ENCODE measurements at places on chromosomes 13 and 19.

GRCh38 chr13:95298971-95299621 is 2.2 kb downstream of the ABCC4 start:
- DNase-seq = no peak

DNA sequence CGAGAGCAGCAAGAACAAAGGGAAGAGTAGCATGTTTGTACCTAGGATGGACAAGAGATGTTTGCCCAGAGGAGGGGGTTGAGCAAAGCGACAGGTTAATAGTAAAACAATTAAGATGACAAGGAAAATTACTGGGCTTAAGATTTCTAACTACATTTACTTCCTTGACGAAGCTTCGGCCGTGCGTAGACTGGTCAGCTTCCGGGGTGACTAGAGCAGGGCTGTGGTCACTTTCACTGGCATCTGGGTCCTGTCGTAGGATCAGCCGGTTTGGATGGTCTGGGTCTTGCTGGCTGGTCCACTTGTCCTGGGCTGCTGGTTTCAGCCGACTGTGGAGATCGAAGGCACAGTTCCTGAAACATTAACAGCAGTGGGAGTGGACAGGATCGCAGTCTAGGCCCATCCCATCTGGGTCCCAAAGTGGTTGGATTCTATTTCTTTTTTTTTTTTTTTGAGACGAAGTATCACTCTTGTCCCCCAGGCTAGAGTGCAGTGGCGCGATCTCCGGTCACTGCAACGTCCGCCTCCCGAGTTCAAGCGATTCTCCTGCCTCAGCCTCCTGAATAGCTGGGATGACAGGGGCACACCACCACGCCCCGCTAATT is 5.0 kb upstream of the BSG start:
- no peak for DNase-seq

GRCh38 chr13:110468986-110469495 is 92.5 kb downstream of the RAB20 start:
- DNase-seq = no peak

DNA sequence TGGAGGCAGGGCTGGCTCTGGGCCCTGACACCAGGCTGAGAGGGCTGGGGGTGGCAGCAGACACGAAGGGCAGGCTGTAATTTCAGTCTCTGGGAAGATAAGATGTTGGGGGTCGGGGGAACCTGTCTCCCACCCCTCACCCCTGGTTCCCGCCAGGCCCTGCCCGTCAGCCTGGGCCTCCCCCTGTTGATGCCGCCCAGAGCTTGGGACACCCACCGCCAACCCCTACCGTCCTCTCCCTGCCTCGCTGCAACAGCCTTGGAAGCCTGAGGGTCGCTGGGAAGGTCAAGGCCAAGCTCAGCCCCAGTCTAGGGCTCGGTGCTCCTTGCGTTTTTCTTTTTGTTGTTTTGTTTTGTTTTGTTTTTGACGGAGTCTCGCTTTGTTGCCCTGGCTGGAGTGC is 14.5 kb downstream of the PALM start:
- no peak for DNase-seq

DNA sequence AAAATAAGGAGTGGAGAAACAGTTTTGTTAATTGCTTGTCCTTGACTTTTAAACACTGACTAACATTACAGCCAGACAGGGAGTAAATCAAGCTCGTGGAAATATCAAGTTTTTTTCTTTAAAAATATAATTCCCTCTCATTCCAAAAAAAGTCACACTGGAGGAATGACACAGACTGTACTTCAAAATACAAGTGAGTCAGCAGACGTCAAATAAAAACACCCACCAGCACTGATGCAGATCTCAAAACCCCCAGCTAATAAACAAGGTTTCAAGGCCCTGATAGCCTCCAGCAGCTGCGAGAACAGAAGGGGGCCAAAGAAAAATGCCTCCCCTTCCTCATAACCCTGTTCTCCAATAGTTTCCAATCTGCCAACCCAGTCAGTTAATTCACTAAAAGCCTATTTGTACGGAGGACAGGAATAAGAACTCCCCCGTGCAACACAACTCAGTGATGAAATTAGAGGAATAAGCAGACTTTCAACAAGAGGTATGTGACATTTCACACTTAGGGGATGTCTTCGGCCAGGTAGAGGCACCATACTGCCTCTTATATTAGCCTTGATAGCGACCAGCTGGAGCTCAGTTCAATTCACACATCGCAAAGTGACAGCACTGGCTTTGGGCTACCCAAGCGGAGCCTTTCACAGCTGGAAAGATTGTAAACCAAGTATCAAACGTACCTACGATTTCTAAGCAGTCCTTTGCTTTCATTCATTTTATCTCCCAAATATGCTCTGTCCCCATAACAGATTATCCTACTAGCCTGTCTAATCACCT is 561.0 kb upstream of the KLF12 start:
- no peak for DNase-seq

DNA sequence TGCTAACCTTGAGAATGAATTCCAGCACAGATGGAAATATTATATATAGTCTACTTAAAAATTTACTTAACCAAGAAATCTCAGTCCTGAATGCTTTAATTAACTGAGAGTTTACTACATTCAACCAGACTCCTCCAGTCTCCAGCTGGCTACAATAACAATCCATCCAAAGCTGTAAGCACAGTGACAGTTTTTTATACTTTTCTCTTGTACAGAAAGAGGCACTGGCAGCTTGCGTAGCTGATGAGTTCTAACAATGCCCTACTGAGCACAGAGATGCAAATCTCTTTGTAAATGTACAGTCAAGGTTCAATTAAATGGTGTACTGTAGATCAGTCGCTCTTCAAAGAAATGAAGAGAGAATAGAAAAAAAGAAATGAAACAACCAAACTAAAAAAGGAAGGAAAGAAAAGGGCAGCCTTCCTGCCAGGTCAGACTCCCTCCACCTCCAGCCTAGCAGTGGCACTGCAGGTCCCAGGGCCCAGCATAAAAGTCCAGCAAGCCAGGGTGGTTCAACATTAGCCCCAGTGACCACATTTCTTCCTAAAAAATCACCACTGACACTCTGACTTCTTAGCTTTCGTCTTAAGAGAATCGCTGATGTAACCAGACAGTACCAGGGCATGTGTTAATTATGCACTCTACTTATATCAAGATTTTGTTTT is 88.4 kb downstream of the SACS start:
- no peak for DNase-seq

GRCh38 chr13:50404769-50405168 is 389.5 kb downstream of the KCNRG start:
- DNase-seq = no peak

- no peak for DNase-seq
Measured at GRCh38 chr13:52103386-52103785, 25.5 kb downstream of the NEK5 start.

- no peak for DNase-seq
Measured at GRCh38 chr13:39405107-39405506, 197.9 kb downstream of the LHFPL6 start.

- peak; percentile 5 for DNase-seq
Measured at GRCh38 chr19:50906217-50906616, 5.0 kb downstream of the KLK4 start.

DNA sequence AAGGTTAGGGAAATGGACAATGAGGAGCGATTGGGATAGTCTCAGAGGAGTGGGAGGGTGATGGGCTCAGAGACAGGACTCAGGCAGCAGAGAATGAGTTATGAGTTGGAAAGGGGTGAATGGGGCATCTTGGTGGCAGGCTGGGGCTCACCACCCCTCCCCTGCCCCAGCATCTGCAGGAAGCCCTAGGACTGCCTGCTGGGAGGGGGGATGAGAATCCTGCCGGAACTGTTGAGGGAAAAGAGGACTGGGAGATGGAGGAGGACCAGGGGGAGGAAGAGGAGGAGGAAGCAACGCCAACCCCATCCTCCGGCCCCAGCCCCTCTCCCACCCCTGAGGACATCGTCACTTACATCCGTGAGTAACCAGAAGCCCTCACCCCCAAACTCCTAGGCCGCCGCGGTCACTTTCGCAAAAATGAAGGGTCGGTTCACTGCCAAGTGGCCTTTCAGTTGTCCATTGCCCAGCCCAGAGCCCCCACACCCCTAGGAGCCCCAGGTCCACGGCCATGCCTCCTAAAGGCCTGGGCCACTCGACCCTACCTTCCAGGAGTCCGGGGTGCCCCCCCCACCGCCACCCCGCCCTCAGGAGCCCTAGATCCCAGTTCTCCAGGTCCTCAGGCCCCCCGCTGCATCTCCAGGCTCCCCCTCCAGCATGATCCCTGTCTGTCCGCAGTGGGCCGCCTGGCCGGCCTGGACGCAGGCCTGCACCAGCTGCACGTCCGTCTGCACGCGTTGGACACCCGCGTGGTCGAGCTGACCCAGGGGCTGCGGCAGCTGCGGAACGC is 764 bp downstream of the CLEC11A start:
- DNase-seq = no peak

GRCh38 chr13:37134411-37135041 is 29.1 kb upstream of the CSNK1A1L start:
- no peak for DNase-seq

DNA sequence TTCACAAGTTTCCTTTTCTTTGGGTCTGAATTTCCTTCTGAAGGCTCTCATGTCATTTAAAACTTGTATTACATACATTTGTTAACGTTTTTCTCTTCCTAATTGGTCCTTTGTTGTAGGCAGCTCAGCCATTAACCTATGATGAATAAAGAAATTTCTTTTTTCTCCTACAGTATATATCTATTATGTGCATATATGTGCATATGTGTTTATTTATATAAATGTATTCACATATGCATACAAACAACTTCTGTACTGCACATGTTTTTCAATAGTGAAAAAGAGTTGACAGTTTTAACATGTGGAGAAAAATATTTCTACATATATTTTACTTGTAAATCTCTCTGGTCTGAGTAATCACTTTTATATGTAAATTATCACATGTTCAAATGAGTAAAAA is 1674.9 kb upstream of the PCDH20 start:
- DNase-seq = no peak

DNA sequence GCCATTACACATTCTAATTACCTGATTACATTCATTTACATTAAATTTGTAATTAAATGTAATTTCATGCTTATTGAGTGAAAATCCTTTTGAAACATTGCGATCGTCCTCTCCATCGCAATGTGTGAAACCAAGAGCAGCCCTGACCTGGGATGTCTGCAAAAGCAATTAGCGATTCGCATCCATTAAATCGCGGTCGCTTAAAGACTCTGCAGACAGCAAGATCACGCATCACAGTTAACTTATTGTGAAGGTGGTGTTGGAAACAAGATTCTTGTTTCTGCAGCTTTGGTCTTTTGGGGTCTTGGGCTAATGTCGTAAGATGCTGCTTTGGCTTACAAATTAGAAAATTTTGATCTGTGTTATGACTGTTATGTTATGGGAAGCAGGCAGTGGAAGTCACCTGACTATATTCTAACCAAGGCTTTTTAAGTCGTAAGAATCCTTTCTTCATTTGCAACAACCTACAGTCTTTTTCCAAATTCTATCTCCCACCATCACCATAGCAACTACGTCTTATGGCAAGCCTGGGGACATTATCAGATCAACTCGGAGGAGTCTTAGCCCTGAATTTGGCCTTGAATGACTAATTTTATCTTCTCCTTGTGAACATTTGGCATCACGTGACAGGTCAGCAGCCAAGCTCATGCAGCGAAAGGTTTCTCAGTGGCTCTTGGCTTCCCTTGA is 142.8 kb upstream of the SOX1 start:
- DNase-seq = no peak

GRCh38 chr19:30062065-30062906 is 120.2 kb downstream of the URI1 start:
- no peak for DNase-seq

DNA sequence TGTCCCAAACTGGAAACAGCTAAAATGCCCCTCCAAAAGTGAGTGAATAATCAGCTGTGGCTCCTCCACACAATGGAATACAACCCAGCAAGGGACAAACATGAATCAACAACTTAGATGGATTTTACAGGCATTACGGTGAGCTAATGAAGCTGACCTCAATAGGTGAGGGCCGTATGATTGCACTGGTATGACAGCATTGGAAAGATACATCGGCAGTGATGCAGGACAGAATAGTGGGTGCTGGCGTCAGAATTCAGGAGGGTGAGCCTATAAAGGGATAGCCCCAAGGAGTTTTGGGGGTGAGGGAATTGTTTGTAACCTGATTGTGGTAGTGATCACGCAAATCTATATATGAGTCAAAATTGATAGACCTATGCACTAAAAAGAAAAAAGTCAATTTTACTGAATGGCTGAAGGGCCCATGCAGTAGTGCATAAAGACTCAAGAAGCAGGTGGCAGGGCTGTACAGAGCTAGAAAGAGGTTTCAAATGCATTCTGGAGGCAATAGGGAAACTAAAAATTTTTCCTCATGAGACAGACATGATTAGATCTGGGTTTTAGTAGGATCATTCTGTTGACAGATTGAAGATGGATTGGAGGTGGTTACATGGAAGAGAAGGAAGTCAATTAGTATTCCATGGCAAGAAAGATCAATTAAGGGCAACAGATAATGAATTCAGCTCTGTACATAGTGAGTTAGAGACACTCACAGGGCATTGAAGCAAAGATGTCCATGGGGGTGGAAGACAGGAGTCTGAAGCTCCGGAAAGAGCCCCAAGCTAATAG is 90.8 kb downstream of the IRS2 start:
- no peak for DNase-seq

GRCh38 chr19:39398297-39398864 is 7.2 kb downstream of the MED29 start:
- DNase-seq = peak; percentile 72

DNA sequence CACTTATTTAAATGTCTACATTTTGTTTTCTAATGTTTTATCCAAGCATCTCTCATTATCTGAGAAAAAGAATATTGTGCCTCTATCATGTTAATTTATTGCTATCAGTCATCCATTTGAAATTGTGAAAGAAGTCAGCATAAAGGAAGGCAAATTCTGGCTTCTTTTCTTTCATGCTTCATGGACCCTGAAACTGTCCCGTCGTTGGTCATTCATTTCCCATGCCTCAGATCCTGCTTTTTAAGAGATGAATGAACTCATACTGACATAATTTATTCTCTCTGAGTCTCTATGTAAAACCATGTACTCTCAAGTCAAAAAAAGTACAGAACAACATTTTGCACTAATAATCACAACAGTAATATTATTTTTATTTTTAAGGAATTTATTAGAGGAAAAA is 2512.0 kb downstream of the PCDH9 start:
- DNase-seq = no peak

GRCh38 chr13:111938741-111939665 is 127.9 kb upstream of the SOX1 start:
- DNase-seq = no peak

- peak; percentile 48 for DNase-seq
Measured at GRCh38 chr19:12052497-12053169, at the start of gene ZNF878. TSS of gene ZNF878 (minus strand) at chr19:12052961. CDS start at chr19:12052801, 160 bp downstream.

DNA sequence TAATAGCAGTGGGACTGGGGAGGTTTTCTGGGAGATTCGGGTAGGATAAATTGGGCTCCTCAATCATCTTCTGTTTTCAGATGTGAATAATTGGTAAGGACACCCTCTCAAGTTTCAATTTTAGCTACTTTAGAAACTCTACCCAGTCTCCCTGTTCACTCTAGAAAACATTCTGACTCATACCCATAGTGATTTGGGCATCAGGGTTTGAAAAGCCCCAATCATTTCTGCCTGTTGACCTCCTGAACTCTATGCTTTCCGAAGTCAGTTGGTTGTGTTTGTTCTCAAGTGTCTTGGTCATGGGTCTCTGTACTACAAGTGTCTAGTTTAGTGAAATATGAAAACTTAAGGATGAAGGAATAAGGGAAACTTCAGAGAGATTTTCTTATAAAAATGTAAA is 911.3 kb upstream of the GPC6 start:
- no peak for DNase-seq

GRCh38 chr13:46487748-46488147 is 65.2 kb upstream of the LRCH1 start:
- DNase-seq = no peak

GRCh38 chr19:30670011-30670329 is 297.8 kb downstream of the ZNF536 start:
- DNase-seq = no peak

GRCh38 chr19:46715975-46716671 is 791 bp downstream of the PRKD2 start:
- DNase-seq = no peak

All from CD4-positive, alpha-beta T cell treated with Interleukin-10 for 1 hour (primary cell).